ENCODE measurements at places on chromosomes 5 and 9.
A peak's percentile ranks its signal among the peaks of the same experiment; 100 is the strongest.

- DNase-seq: peak; percentile 56
Measured at GRCh38 chr9:76701441-76702039, 62.7 kb upstream of the PCA3 start.

- DNase-seq: no peak
Measured at GRCh38 chr5:44603496-44604272, 205.1 kb upstream of the MRPS30 start.

- no peak for DNase-seq
Measured at GRCh38 chr5:59779453-59779852, 114.1 kb downstream of the PDE4D start.

- DNase-seq: no peak
Measured at GRCh38 chr9:32426278-32426939, 42.0 kb downstream of the ACO1 start.

DNA sequence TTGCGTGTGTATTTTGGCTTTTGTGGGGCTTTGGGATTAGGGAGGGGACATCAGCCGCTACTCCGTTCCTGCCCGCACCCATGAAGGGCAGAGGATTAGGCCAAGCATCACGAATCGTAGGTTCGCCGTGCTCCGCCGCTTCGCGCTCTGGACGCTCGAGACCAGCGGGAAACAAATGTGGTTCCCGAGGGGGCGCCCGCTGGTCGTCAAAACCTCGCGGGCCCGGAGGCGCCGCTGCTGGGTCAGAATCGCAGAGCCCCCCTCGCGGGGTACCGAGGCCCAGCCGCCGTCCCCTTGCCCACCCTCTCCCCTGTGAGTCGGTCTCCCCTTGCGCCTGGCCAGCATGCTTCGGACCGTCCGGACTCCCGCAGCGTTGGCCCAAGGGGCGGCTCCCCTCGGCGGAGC, 2.3 kb upstream of the PAX5 start:
- DNase-seq: no peak

DNA sequence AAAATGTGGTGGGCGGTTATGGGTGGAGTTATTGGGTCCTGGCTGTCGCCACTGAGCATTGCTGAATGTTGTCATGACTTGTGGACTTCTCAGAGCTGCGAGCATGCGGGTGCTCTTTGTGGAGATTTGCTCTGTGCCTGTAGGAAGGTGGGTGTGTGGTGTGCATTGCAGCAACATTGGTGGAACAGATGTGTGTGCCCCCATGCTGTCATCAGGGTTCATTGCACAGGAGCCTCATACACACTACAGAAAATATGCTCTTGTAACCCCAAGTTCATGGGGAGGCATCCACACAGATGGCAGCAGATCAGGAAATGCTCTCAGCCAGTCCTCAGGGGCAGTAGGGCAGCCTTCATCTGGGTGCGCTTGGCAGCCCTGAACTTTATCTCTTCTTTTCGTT, 55.9 kb upstream of the PHF2 start:
- DNase-seq: no peak

DNA sequence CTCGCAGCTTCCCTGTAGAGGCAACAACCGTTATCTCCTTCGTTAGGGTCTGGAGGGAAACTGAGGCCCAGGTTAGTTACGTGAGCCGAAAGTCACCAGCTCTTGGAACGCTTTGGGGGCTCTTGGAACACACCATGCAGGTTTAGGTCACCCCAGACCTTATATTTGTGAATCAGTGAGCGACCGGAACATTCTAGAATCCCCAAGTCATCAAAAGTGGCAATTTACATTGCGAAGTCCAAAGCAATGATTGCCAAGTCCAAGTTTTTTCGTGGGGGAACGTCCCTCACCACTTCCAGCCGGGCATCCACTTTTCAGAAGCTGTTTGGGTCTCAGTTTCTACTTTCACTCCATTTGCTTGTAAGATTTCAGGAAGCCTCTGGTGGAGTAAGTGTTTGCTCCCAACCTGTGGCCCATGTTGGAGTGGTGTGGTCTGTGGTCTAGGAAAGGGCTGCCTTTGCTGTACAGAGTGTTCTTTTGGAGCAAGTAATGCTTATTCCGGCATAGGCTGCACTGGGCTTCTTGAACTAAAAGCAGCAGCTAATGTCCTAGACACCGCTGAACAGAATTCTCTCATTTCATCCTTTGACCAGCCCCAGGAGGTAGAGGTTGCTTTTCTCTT, 32.8 kb upstream of the SPRY4 start:
- DNase-seq: no peak

DNA sequence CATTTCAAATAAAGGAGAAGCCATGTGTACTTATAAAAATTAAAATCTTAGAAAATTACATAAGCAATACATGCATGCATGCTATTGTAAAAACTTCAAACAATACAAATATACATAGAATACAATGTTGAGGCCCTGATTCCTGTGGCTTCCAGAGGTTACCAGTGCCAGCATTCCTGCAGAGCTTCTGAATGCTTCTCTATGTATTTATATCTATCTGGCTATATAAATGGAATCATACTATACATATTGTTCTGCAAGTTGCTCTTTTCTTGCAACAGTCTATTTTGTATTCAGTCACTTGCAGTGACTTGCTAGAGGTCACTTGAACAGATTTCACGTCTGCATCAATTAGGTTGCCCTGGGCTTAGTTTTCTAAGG, 3.2 kb upstream of the IL12B start:
- DNase-seq: no peak

DNA sequence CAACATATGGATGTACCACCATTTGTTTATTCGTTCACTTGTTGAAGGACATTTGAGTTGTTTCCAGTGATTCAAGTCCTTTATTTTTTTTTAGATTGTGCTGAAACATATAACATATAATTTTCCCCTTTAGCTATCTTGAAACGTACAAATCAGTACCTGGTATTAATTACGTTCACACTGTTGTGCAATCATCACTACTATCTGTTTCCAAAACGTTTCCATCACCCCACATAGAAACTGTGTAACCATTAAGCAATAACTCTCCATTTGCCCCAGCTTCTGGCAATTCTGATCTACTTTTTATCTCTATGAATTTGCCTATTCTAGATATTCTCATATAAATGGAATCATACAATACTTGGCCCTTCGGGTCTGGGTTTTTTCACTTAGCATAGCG, 116.0 kb downstream of the FGF1 start:
- no peak for DNase-seq

GRCh38 chr9:110623462-110624025, 44.0 kb upstream of the SVEP1 start:
- peak; percentile 43 for DNase-seq

DNA sequence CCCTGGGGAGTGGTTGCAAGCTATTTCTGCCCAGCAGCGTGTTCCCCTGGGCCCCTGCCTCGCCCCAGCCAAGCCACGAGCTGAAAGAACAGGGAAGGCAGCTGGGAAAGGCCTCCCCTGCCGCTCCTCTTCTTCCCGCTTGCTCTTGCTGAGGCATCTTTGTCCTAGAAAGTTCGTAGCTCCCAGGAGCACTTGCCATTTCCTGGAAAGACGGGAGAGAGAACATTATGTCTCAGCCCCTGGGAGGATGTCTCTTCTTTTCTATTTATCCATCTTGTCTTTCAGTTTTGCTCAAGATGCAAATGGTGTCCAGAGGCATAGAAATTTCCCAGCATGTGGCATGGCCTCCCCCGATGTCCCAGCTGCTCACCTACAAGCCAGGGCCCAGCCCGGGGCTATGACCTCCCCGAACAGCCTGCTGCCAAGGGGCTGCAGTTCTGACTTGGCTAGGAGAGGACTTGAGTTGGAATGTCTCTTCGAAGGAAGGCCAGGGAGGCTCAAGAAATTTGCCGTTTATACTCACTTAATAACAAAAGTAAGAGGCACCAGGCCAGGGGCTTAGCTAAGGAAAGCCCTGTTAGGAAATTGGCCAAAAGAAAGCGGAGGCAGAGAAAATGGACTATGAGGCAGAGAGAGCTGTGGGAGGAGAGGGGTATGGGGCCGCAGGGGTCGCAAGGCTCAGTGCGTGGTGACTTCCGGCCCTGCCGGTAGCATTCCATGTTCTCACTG, 87.3 kb downstream of the LIFR start:
- no peak for DNase-seq

DNA sequence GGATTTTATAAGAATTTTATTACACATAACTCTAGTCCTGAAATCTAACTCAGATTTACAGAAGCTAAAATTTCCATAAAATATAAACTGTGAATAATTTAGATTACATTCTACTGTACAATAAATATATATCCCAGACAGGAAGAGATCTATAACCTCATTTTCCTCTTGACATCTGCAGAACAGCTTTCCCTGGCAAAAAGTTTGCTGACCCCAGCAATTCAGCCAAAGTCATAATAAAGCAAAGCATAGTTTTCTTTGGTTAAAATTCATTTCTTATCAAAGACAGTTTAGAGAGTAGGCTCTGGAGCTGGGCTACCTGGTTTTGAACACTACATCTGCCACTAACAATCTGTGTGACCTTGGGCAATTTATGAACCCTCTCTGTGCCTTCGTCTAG, 372.5 kb downstream of the CAAP1 start:
- no peak for DNase-seq

DNA sequence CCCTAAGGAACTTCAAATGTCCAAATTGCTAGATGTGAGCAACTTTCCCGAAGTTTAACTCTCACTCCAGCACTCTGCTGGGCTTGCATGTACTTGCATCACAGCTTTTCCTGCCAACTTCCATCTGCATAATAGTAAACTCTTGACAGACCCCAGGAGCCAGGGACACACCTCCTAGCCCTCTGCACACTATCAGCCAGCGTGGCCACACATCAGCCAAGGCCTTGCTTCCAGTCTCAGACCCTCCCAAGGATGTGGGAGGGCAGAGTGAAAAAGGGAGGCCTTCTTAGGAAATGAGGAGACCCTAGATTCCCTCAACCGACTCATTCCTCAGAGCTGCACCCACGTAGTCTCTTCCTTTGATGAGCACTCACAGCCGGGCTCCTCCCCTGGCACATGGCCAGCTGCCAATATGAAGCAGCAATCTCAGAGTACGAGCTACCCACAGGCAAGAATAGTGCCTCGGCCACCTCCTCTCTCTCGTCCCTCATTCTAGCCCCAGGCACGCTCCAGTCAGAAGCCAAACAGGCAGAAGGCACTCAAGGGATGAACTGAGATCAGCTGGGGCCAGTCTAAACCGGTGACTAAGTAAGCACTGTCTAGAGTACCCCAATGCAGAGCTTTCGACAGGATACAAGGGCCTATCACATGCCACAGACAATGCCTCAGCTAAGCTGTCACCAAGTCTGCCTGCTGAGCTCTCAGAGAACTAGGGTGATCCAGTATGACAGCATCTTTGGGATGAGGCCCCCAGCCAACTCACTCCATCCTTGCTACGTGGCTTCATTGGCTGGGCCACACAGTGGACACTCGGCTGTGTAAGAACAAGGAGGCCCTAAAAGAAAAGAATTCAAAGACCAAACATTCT, 2.3 kb downstream of the P4HA2 start:
- peak; percentile 68 for DNase-seq

DNA sequence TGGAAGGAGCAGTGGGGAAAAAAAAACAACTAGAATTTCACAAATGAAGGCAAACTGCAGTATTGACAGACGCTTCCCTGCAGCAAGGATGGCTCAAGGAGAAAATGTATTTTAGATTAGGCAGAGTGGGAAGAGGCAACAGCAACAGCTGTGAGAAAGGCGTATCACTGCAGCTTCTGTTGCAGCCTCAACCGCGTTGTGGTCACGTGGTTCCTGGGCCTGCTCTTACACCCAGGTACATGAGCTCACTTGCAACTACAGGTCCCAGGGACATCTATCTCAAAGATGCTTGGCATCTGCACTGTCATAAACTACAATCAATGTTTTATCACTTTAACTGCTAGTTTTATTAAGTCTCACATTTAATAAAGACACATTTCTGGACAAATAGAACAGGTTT, 36.0 kb upstream of the GOLM1 start:
- no peak for DNase-seq

GRCh38 chr5:136090319-136090718, 42.3 kb upstream of the SMAD5 start:
- no peak for DNase-seq

GRCh38 chr5:73301208-73301901, 128.4 kb downstream of the TMEM174 start:
- DNase-seq: no peak

- DNase-seq: no peak
Measured at GRCh38 chr9:121443981-121444380, 55.7 kb downstream of the GGTA1 start.

- no peak for DNase-seq
Measured at GRCh38 chr9:136107953-136108647, 10.6 kb downstream of the TMEM250 start.

DNA sequence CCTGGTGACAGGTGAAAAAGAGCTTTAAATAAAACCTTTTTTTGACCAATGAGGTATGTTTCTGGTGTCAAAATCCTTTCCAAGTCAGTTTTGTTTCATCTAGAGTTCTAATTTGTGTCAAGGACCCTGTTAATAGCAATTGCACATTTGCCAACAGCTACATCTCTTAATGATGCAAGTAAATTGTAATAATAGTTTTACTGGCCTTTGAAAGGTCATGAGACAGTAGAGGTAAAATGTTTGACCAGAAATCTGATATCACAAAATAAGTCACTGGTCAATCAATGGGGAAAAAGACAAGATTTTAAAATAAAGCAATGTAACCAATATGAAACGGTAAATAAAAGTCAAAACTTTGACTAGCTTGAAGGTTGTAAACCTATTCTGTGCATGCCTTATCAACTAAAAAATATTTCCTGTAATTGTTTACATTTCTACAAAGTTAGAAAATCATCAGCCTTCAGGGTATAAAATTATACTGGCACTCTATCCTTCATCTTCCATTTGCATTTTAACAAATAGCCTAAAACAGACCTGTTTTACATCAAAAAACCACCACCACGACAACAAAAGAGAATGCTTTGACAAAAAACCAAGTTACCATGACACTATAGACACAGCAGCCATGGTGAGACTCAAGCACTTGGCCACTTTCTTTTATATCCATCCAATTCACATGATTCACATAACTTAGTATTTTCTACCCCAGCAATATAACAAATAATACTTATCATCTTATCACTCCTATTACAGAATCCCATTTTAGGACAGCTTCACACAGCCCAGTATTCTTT, 3.0 kb downstream of the NADK2 start:
- no peak for DNase-seq

DNA sequence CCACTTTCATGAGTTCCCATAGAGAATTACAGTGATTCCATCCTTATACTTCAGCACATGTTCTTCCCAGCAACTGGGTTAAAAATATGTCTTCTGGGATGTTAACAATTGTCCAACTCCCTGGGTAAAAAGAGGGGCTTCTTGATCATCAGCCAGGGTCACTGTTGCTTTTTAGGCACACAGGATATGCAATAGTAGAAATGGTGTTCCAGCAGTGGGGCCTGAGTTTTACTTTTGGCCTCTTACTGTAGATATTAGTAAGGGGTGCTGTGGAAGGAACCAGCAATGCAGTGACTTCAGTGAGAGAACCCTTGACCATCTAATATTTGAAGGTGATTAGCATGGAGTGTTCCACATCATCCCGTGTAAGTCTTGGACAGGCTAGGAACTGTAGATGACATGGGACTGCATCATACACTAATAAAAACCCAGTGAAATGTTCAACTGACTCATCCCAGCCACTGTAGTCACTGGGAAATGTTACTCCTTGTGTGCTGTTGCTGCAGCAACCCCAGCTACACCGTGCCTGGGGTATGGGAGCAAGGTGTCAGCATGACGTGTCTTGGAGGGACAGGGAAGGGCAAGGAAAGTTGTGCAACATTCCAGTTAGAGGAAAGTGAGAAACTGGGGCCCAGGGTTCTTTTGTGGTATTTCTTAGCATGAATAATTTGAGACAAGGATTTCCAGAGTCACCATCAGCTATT, 610.9 kb downstream of the RAB3C start:
- no peak for DNase-seq
